ENCODE measurements at places on chromosomes 2 and 18.

DNA sequence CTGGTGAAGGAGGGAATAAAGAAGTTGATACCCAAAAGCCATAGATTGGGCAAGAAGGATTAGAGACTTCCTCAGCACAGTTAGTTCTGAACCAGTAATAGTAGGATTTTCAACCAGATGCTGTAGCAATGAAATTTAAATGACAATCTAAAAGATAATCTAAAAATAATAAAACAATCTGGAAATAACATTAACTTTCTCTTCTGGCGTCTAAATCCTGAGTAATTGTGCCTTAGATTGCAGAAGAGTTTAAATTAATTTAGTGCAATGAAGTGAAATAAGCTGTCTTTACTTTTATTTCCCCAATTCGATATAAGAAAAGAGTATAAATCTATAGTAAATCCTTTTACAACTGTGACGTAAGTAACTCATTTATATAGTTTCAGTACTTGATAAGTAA lies 186.8 kb upstream of the DOK6 start:
- DNase-seq, result no peak

DNA sequence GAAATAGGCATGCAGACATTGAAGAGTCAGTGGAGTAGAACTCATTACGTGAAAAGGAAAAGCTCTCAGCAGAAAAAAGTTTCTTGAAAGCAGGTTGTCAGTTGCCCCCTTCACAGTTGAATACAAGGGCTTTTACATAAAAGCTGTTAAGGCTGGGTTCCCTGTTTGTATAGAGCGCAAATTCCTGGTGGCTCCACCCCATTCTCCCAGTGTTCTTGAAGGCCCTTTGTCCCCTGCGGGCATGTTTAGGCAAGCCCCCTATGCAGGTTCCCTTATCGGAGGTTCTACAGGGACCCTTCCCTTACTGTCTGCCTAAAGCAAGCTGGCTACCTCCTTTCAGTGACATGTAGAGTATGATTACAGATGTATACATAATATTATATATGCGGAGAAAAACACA lies 497.2 kb upstream of the SYT4 start:
- no peak for DNase-seq

DNA sequence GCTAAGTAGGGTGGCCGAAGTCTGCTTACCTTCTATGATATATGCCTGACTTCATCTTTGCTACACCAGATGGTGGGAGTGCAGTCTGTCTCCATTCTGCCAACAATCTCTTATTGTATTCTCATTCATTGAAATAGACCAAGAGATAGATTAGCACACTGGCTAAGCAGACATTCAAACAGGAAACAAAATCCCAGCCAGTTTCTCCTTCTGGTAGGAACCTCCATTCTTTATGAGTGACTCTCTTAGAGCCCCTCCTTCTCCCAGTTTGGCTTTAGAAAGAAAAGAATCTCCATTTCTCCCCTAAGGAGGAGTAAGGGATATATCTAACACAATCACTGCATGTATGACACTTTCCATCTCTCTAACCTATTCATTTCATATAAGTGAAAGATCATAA lies 118.9 kb upstream of the COL5A2 start:
- DNase-seq, result no peak

- no peak for DNase-seq
Measured at GRCh38 chr2:109370399-109371035, 241.5 kb downstream of the SH3RF3 start.

- DNase-seq, result no peak
Measured at GRCh38 chr2:38925982-38926381, 36.3 kb downstream of the ARHGEF33 start.

DNA sequence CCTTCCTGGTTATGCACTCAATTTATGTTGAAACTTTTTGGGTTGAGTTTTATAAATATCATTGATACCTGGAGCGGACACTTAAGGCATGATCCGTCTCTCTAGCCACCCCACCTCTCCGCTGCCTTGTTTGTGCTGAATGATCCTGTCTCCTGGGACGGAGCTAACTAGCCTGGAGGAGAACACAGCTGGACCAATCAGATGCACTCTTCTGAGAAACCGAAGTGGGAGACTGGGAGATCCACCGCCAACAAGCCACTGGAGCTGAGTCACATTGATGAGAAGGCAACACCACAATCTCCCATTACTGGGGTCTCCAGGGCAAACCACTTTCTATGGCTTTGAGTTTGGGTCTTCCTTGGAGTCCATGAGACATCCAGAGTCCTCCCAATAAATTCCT lies 29.3 kb downstream of the CYP26B1 start:
- DNase-seq, result no peak

GRCh38 chr2:86039963-86040655 lies 65.6 kb downstream of the POLR1A start:
- DNase-seq, result no peak

- DNase-seq, result no peak
Measured at GRCh38 chr18:25334588-25334987, 17.4 kb downstream of the ZNF521 start.

DNA sequence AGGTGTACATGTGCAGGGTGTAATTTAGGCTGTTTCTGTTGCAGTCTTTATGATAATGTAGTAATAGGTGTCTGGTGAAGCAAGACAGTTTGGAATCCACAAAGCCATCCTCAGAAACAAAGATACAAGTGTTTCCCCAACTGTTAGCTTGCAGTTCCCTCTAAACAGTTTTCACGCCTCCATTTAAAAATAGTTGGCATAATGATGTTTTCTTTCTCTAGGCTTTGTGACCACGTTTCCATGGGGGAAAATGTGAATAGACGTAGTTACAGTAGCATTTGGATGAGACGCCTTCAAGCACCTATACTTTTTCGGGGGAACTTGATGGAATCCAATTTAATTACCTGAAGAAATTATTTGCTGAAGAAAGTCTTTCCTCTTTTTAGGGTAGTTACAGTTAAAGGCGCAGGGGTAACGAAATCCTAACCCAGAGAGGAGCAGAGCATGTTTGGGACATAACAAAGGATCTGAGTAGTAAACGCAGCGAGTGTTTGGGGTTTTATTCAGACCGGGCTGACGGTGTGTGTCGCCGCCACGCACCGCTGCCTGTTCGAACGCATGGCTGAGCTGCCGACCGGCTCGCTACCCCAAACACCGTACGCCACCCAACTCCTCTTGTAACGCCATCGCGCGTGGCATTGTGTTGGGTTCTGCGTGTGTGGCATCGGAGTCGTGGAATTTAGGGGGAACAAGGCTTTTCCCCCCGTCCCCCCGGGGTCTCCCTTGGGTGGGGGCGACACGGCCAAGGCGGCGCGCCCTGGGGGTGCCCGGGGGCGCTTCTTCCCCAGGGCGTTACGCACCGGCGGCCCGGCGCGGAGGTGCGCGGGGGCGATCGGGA lies 681 bp upstream of the NRP2 start:
- DNase-seq, result no peak

GRCh38 chr2:221546505-221547225 lies 25.4 kb downstream of the EPHA4 start:
- DNase-seq, result no peak

- peak; percentile 87 for DNase-seq
Measured at GRCh38 chr2:199459286-199460100, 1.8 kb upstream of the SATB2 start.
